ENCODE measurements at places on chromosomes 11 and 22. TPM values are rescaled to one million over a fixed set of nuclear protein-coding genes. Genes with fewer than 3 reads are reported as not detected.

GRCh38 chr11:71164186-71164585 is 88.2 kb downstream of the SHANK2 start:
- DNase-seq, result no peak

PKP3 gene
- polyA plus RNA-seq, result 149 TPM

RANBP1 gene
- polyA plus RNA-seq, result 452 TPM

DNA sequence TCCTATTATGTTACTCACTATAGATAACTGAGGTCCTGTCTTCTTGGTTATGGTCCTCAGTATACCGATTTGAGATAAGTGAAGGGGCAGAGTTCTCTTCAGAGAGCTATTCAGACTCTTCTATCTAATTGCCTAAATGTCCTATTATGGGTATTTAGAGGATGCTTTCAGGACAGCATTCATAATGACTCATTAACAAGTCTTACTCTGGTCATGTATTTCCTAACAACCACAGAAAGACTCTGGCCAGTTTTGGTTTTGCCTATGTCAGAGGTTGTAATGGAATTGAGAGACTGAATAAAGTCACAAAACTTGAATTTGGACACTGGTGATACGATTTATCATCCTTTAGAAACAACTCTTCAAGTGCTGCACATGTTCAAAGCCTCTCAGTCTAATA is 1233.0 kb downstream of the JRKL start:
- peak; percentile 3 for DNase-seq

ZDHHC24 gene
- 9.7 TPM for polyA plus RNA-seq

OR10A2 gene
- not detected for polyA plus RNA-seq

- no peak for DNase-seq
Observed at GRCh38 chr11:133821776-133822175, 23.5 kb downstream of the SPATA19 start.

RABL2B gene
- polyA plus RNA-seq, result 18.4 TPM

NECTIN1 gene
- polyA plus RNA-seq, result 33.1 TPM

DNA sequence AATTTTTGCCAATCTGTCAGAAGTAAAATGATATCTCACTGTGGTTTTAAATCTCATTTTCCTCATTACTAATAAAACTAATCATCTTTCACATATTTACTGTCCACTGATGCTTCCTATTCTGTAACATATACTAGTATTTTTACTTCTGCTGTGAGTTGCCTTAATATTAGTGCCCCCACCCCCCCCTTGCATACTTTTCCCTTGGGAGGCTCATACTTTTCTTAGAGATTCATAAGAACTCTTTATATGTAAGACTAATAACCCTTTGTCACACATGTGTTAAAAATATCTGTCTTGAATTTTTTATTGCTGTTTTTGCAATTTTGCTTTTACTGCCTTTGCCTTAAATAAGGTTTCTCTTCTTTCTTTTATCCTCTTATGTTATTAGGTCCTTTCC is 87.2 kb downstream of the PHF21A start:
- DNase-seq, result no peak

DNA sequence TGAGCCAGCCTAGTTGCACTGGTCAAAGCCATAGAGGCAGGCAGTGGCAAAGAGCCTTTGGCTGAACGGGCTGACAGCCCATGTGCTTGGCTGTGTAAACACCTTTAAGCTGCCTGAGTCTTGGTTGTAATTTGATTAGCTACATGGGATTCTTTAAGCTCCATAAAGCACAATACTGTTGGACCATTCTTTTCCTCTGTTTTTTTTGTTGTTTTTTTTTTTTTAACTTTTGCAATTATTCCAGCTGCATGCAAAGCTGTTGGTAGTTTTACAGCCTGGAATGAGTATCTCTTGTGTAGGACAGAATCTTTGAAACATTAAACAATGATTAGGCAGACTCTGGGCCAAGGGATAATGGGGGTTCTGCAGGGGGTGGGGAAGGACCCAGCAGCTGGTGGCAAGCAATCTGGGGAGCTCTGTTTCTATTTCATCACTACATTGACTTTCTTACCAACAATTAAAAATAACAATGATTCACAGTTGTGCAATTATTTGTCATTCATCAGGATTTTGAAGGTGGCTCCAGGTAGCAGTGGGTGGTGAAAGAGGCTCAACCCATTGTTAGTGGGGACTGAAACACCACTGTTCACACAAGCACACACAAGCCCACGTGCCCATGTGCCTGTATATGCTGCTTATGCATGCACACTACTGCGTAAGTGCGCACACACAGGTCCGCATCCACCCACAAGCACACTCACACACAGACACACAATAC is 69.5 kb upstream of the CSNK2A3 start:
- no peak for DNase-seq

GRCh38 chr11:95228081-95228749 is 2.8 kb downstream of the SESN3 start:
- DNase-seq, result peak; percentile 41

RFPL1 gene
- polyA plus RNA-seq, result not detected

DNA sequence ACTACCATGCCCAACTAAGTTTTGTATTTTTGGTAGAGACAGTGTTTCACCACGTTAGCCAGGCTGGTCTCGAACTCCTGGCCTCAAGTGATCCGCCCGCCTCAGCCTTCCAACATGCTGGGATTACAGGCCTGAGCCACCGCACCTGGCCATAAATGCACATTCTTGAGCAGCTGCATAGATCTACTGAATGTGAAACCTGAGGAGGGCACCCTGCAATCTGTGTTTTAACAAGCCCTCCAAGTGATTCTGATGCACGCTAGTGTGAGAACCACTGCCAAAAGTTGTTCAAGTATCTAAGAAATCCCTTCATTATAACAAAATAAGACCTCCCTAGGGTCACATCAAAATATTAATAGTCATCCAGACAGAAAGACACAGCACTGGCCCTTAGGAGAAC is 89.3 kb downstream of the RDX start:
- DNase-seq, result no peak

DNA sequence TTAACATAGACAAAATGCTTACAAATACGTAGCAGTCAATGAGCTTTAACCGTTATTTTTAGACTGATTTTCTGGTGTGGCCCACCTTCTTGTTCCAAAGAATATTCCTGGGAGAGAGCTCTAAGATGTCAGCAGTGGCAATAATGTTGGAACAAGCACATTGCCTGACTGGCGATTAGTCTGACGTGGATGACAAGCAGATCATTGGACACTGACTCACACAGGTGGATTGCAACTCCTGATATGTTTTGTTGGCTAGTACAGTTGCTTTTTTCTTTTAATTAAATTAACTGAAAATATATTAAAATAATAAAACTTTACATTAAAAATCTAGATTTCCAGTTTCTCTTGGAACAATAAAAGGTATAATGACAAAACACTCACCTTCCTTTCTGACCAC is 78.0 kb downstream of the TENM4 start:
- DNase-seq, result no peak

DNA sequence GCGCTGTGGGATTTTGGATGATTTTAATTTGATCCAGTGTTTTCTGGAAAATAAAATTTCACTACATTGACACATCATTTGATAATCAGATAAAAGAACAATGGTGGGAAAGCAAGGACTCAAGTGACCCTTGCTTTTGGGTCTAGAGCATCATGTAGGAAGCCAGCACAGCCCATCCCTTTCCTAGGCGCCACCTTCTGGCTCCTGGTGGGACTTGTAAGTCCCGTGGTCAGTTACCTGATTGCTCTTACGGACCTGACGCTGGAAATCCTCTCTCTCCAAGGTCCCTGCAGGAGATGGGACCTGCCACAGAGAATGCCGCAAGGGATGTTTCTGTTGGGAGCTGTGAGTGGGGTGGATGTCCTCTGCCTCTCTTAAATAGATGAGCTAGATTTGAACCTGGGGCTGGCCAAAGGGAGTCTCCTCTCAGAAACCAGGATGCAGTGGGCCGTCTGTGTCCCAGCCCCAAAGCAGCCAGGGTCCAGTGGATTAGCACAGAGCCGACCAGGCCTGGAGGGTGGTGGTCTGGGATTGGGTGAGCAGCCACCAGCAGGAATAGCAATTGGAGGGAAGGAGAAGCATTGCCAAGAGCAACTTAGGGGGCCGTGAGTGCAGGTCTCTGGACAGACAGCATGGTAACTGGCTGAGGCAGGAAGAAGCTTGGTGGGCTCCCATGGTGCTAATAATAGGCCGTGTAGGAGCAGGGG is 21.7 kb downstream of the TIMP3 start:
- DNase-seq, result no peak

CRYBB3 gene
- 0.31 TPM for polyA plus RNA-seq

TMEM135 gene
- polyA plus RNA-seq, result 4.3 TPM

SCGB1D2 gene
- polyA plus RNA-seq, result not detected

APOL1 gene
- polyA plus RNA-seq, result 1.2 TPM

RAB36 gene
- polyA plus RNA-seq, result 3.4 TPM

OR51T1 gene
- not detected for polyA plus RNA-seq

Data from foreskin keratinocyte (primary cell).